ENCODE measurements at places on chromosomes 1 and 21.

GRCh38 chr1:55374801-55375616 is 159.8 kb upstream of the USP24 start:
- no peak for DNase-seq

DNA sequence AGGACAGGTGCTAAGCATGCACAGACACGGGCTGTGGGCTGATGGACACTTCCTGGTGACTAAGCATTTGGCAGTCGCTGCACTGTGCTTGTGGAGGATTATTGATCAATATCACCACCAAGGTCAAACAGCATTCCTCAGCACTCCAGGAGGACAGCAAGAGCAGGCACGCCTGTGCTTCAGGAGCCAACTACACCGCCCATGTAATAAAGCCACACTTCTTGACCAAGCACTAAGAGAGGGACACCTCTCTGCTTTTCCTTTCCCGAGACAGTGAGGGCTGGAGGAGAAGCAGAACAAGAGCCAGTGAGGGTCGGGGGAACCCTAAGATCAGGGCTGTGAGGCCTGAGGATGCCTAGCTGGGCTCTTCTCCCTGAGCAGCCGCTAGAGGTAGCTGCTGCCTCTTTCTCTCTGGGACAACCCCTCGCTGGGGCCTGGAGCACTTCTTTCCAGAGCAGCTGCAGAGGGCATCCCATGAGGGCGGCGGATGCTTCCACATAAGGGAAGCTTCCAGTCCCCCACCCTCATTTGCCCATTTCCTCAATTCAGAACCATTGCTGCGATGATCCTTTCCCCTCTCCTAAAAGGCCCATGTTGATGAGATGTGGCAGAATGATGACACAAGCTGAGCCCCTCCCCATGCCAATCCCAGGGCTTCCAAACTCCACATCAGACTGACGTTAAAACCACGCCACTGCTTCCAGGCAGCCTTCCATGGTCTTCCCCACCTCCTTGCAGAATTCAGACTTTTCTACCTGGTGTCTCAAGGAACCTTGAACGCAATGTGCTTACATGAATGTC is 19.1 kb downstream of the RAB7B start:
- DNase-seq, result peak; percentile 39

GRCh38 chr1:202233804-202234203 is 40.2 kb downstream of the LGR6 start:
- no peak for DNase-seq

DNA sequence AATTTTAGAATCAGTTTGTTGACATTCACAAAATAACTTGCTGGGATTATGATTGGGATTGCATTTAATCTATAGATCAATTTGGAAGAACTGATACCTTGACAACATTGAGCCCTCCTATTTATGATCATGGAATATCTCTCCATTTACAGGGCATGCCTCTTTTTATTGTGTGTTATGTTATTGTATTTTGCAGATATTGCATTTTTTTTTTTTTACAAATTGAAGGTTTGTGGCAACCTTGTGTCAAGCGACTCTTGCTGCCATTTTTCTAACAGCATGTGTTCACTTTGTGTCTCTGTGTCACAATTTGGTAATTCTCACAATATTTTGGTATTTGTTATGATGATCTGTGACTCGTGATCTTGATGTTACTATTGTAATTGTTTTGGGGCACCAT is 46.3 kb downstream of the EDARADD start:
- no peak for DNase-seq

DNA sequence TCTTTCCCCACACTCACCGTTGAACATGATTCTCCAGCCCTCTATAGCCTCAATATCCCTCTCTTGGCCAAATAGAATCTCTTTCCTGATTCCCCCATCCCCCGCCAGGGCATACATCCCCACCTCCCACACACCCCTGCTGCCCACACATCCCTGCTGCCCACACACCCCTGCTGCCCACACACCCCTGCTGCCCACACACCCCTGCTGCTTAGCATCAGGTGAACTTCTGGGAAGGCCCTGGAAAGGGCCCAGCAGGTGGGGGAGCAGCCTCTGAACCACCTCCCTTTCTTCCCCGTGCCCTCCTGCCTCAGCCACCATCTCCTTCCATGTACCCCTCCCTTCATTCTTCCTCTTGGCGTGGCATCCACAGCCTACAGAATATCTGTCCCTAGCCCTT is 15.9 kb upstream of the IFNLR1 start:
- no peak for DNase-seq
